ENCODE measurements at places on chromosomes 3 and 15. TPM values are rescaled to one million over a fixed set of nuclear protein-coding genes. Genes with fewer than 3 reads are reported as not detected.

TRIM42 gene
- total RNA-seq: not detected

FILIP1L gene
- 7.4 TPM for total RNA-seq

CHL1 gene
- not detected for total RNA-seq

ALCAM gene
- 88.4 TPM for total RNA-seq

LINGO1 gene
- total RNA-seq: not detected

NR2E3 gene
- 0.17 TPM for total RNA-seq

DISP2 gene
- 1.4 TPM for total RNA-seq

PLCL2 gene
- total RNA-seq: 0.33 TPM

AADAC gene
- not detected for total RNA-seq

TPRA1 gene
- 44.5 TPM for total RNA-seq

TMIE gene
- total RNA-seq: not detected

CAV3 gene
- not detected for total RNA-seq

WDR76 gene
- total RNA-seq: 16.0 TPM

PLAAT1 gene
- total RNA-seq: 0.61 TPM

GOLGA8J gene
- not detected for total RNA-seq

DPPA4 gene
- not detected for total RNA-seq

GXYLT2 gene
- total RNA-seq: 2.5 TPM

TOMM70 gene
- 43.7 TPM for total RNA-seq

IGSF11 gene
- not detected for total RNA-seq

C3orf85 gene
- not detected for total RNA-seq

GOLGA8O gene
- 0.40 TPM for total RNA-seq

LRTM1 gene
- not detected for total RNA-seq

CCR5 gene
- total RNA-seq: not detected

PIGB gene
- 23.8 TPM for total RNA-seq

EFCAB12 gene
- total RNA-seq: under 0.01 TPM

SYNPR gene
- not detected for total RNA-seq

TRH gene
- not detected for total RNA-seq

HIGD2B gene
- not detected for total RNA-seq

CPEB1 gene
- total RNA-seq: 8.7 TPM

NPAP1 gene
- not detected for total RNA-seq

SAXO2 gene
- 4.2 TPM for total RNA-seq

LMOD3 gene
- total RNA-seq: not detected

TGM5 gene
- 1.2 TPM for total RNA-seq

RTP1 gene
- not detected for total RNA-seq

PAQR5 gene
- total RNA-seq: 0.66 TPM

TGM4 gene
- total RNA-seq: 0.91 TPM

BRK1 gene
- total RNA-seq: 80.4 TPM

ANKUB1 gene
- total RNA-seq: not detected

IQCF5 gene
- total RNA-seq: not detected

TMEM42 gene
- 11.8 TPM for total RNA-seq

DNAJA4 gene
- not detected for total RNA-seq

DNASE1L3 gene
- not detected for total RNA-seq

THSD4 gene
- 111 TPM for total RNA-seq
